Chondrocyte (in vitro differentiated cells): ENCODE measurements at places on chromosomes 11 and 22. TPM values are rescaled to one million over a fixed set of nuclear protein-coding genes. Genes with fewer than 3 reads are reported as not detected.

Gene VSIG10L2
- total RNA-seq, result not detected in 3 replicates

Gene NCAM1
- total RNA-seq, result 3.4 to 6.0 TPM (median 3.9 TPM) in 3 replicates

DNA sequence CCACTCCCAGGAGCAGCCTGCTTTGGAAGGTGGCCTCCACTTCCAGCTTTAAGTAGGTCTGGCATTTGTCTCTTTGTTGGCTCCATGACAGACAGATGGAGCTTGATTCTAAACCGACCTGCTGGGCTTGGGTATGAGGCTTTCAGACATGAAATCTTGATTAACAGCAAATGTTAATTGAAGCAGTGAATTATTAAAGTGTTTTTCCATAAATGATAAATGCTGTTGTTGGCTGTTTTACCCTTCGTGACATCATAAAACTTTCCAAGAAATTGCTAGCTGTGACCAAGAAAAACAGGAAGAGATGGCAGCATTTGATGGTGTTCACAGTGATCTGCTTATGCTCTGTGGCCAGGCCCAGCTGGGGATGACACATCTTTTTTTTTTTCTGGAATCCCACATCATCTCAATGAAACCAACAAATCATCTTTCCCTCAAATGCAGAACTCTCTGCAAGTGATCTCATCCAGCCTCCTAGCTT lies 66.1 kb downstream of the RBMXL2 start:
- no peak for DNase-seq

- no peak for DNase-seq
These were observed 13.0 kb downstream of the NCF4 start for GRCh38 chr22:36873614-36874308.
